ENCODE measurements at places on chromosomes 7 and 10.

DNA sequence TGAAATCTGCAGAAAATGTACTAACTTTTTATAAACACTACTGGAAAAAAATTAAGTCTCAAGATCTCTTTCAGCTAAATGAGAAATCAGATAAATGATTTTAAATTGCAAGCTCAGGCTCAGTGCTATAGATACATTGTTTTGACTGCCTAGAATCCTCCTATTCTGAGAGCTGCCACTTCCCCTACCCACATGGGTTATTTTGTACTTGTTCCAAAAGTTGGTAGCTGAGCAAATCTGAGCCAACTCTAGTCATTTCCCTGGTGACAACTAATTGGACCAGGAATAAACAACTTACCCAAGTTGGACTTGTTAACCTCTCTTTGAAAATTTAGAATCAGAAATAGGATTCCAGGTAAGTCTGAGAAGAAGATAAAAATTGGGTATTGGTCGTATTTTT is 202.1 kb downstream of the MBL2 start:
- DNase-seq = no peak

DNA sequence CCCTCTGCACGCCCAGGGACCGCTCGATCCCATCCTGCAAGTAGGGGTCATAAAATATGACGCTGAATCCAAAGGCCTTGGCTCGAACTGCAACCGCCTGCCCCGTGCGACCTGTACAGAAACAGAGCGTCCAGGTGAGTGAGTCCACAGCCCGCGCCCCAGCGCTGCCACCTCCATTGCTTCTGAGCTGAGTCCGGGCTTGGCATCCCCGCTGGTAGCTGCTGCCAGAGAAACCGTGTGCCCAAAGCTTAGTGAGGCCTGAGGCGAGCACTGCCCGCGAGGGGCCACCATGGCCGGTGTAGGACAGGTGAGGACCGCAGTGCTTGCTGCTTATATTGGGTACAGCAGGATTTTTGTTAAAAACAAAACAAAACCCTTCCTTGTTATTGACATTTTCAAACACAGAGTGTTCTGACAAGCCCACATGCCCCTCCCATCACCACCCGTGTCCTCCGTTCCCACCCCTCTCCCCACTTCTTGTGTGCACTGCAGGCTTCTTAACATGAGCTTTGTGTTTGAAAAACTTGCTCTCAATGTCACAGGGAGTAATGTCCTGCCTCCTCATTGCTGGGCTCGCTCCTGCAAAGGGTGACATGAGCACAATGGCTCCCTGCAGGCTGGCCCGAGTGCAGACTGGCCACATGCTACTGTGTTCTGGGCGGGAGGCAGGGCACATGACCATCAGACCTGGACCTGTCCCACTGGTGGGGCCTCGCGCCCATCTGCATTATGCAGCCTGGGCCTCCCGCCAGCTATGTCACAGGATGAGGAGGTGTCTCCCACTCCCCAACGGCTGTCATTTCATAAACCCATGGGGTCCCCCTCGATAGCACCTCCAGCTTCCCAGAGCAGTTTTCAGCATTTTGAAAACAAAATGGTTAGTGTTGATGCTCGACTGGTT is 52.9 kb downstream of the ZRANB1 start:
- DNase-seq = no peak

DNA sequence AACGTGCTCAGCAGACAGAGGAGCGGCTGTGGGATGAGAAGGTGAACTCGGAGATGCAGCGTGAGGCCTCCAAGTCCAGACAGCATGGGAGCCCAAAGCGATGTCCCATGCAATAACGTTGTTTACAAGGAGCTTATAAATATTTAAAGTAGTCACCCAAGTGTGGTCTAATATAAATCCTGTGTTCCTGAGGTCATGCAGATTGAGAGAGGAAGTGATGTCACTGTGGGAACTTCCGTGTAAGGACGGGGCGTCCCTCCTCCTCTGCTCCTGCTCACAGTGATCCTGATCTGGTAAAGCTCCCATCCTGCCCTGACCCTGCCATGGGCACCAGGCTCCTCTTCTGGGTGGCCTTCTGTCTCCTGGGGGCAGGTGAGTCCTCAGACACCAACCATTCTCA is 94.7 kb upstream of the PRSS58 start:
- DNase-seq = no peak

- DNase-seq = no peak
Observed at GRCh38 chr7:135512135-135512887, 2.4 kb upstream of the CNOT4 start.

DNA sequence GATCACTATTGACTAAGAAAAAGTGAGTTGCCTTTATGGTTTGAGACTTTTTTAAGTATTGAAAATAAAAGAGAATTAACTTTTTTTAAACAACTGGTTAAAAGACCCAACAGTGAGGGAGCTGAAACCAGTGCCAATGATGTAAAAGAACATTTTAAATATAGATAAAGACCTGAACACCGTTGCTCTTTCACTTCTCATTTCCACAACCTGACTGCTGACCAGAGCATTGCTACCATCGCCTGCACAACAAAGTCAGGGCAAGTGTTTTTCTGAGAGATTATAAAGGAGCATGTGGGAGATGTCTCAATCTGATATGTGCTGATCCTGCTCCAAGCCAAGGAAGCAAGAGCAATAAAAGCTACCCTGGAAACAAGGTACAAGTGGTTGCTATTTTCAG is 34.7 kb downstream of the IMMP2L start:
- no peak for DNase-seq

GRCh38 chr10:5947471-5948207 is 29.7 kb downstream of the IL15RA start:
- no peak for DNase-seq

DNA sequence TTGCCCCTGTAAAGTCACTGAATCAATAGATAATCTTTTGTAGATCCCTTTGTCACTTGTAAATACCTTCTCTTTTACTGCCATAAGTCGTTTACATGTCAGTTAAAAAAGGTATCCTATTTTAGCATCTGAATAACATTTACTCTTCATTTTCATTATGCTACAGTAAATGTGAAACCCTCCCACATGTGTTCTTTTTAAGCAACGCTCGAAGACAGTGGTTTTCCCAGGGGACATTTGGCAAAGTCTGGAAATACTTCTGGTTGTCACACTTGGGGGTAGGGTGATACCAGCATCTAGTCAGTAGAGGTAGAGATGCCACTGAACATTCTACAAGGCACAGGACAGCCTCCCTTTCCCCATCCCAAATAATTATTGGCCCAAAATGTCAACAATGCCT is 23.7 kb downstream of the ATAD1 start:
- no peak for DNase-seq

DNA sequence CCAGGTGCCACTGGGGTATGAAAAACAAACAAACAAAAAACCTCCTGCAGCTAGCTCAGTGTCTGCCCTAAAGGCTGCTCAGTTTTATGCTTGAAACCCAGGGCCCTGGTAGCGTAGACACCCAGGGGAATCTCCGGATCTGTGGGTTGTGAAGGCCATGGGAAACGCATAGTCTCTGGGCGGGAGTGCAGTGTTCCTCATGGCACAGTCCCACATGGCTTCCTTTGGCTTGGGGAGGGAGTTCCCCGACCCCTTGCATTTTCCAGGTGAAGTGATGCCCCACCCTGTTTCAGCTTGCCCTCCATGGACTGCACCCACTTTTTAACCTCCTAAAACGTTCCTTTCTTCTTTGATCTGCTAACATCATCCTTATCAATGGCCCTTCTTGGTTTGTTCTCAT is 56.0 kb downstream of the AHR start:
- DNase-seq = no peak

- DNase-seq = no peak
Observed at GRCh38 chr7:157357129-157358040, 20.6 kb downstream of the DNAJB6 start.

DNA sequence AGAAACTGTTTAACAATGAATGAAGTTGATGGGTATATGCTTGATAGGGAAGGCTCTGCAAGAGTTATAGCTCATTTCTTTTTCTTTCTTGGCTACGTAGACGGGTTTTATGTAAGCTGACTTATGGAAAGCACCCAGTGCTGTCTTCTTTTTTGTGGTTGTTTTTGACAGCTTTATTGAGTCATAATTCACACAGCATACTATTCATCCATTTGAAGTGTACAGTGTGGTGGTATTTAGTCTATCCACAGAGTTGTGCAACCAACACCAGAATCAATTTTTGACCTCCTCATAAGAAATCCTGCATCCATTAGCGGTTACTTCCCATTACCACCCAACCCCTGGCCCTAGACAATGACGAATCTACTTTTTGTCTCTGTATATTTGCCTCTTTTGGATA is 240.6 kb upstream of the KIAA1217 start:
- DNase-seq = no peak

DNA sequence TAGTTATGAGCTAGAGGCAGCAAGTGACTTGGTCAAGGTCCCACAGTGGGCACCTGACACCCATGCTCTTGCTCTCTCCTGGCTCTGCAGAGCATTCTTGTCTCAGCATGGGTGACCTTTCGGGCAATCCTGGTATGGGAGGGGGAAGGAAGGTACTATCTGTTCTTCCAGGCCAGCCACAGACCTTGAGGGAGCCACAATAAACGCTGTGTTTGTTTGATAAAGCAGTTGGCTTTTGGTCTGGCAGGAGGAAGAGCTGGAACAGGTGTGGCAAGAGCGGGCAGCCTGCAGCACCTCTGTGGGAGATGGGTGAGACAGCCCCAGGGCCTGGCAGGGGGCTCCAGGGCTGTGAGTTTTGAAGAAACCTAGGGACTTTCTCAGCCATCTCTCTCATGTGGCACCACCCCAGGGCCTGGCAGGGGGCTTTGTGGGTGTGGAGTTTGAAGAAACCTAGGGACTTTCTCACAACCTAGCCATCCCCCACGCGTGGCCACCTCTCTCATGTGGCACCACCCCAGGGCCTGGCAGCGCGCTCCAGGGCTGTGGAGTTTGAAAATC is 11.4 kb downstream of the CLDN3 start:
- DNase-seq = no peak

GRCh38 chr10:128867210-128867609 is 599.8 kb upstream of the MGMT start:
- no peak for DNase-seq

DNA sequence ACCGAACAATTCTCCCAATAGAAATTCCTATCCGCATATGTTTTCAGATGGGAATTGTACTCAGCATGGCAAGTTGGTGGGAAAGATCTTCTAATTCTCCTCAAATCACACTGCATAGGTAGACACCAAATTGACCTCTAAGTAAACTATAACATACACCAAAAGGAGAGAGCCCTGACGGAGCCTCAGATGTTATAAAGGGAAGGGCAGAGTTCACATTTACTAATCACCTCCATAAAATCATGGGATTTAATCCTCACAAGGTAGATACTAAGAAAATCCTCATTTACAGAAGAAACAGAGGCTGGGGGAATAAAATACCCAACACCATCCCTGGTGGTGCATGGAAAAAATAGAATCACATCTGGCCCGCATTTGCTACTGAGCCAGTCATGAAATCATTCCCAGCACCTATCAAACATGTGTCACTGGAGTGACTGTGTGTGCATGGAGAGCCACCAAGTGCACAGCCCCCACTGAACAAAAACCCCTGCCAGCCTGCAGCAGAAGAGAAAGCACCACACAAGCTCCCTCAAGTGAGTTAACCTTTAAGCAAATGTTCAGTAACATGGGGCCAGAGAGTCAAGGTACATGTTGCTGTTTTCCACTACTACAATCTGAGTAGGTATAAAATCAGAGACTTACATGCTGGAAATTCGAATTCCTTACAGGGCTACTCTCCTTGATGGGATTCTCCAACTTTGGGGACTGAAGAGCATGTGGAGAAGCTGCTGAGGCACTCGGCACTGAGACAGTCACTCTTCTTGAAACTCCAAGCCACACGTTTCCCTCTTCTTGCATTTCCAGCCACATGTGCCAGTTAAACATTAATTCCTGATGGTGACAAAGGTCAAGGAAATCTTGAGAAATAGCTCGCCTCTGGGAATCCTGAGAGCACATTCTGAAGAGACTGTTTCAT is at the start of gene DDC:
Gene DDC, minus strand, starts transcription at position 766 of the 919 bp plus-strand sequence. CDS start 21,320 bp downstream, outside the sequence.
- no peak for DNase-seq

GRCh38 chr7:99876933-99877332 is at the start of gene OR2AE1:
Gene OR2AE1, minus strand, starts transcription at chr7:99877033. Its CDS starts 0 bp downstream, at chr7:99877033.
- DNase-seq = no peak

DNA sequence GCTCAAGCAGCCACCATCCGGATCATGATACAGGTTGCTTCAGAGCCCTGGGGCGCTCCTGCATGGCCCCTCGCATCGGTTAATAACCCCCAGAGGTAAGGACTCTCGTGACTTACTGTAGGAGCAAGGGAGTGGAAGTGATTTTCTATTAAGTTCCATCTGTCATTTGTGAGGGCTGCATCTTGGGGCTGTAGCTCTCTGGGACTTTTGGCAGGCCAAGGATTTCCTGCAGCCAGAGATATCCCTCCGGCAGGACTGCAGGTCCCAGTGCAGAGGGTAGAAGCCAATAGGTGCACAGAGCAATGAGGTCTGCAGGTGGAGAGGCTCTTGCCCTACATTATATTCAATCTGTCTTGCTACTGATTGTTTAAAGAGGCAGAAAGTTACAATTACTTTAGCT is 356.8 kb upstream of the ADARB2 start:
- DNase-seq = no peak

DNA sequence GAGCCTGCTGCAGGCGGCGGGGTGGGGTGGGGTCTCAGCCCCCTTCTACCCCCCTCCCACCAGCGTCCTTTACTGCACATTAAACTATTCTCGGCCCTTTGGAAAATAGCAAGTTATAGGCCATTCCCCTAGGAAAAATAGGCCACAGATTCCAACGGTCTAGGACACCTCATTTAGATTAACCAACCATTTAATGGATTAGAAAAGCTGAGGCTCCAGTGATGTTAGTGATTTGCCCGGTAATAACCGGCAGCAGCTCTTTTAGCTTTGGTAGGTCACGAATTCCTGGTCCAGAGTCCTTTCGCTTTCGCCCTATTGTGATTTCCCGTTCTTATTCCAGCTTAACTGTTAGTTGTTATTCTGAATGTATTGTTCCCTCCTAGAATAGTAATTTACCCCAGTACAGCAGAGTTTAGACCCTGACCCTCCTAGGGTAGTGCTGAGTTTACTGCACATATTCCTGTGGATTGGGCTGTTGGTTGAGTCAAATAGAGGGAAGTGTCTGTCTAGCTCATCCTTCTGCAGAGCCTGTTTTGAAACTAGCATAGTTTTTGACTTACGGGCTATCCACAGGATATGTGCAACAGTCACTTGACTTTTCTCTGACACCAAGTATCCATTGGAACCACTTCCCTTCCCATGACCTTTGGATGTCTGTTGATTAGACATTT is 754 bp downstream of the GSTO1 start:
- DNase-seq = peak; percentile 37
